ENCODE measurements at places on chromosomes 11 and 22. TPM values are rescaled to one million over a fixed set of nuclear protein-coding genes. Genes with fewer than 3 reads are reported as not detected.

CBLIF gene
- not detected for total RNA-seq

CCDC87 gene
- 0.41 TPM for total RNA-seq

GRCh38 chr11:78603792-78604191 lies 29.1 kb upstream of the NARS2 start:
- H3K36me3 ChIP-seq, result no peaks in the 10 kb centered on the region
- peaks cover 38% of the 10 kb centered on the region for H3K27me3 ChIP-seq
- no peaks in the 10 kb centered on the region for H3K4me1 ChIP-seq
- no peak overlapping the region for H3K27ac ChIP-seq

P4HA3 gene
- 0.16 TPM for total RNA-seq

DNA sequence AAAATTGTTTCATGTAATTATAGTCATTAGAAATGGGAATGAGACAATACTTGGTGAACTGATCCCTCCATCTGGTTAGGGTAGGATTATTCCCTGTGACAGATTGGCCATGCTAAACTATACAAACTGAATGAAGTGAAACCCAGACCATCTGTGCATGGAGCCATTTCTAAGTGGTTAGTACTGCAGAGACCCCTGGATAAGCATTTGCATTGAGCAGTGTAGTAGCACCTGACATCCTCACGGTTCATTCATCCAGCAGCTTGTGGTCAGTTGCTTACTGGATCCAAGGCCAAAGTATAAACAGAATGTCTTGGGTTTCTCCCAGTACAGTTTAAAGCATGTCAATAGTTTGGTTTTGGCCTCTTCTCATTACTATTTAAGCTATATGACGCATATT lies 93.8 kb upstream of the ARHGAP42 start:
- H3K4me3 ChIP-seq, result no peak overlapping the region
- H3K36me3 ChIP-seq, result no peaks in the 10 kb centered on the region
- H3K27me3 ChIP-seq, result no peaks in the 10 kb centered on the region
- DNase-seq, result no peak
- no peak overlapping the region for H3K27ac ChIP-seq
- H3K4me1 ChIP-seq, result no peaks in the 10 kb centered on the region

Measured in left ventricle myocardium inferior (tissue), 1 donor.